ENCODE measurements at places on chromosomes 13 and 19.

- no peaks in the 10 kb centered on the region for H3K27me3 ChIP-seq
- DNase-seq: no peak
- peak overlapping the region; percentile 90 for H3K4me3 ChIP-seq
Observed at GRCh38 chr13:75550159-75550567, 572 bp downstream of the UCHL3 start.

- H3K4me1 ChIP-seq: no peaks in the 10 kb centered on the region
- DNase-seq: no peak
- no peaks in the 10 kb centered on the region for H3K36me3 ChIP-seq
Observed at GRCh38 chr13:90800082-90800746, 547.3 kb upstream of the MIR17HG start.

DNA sequence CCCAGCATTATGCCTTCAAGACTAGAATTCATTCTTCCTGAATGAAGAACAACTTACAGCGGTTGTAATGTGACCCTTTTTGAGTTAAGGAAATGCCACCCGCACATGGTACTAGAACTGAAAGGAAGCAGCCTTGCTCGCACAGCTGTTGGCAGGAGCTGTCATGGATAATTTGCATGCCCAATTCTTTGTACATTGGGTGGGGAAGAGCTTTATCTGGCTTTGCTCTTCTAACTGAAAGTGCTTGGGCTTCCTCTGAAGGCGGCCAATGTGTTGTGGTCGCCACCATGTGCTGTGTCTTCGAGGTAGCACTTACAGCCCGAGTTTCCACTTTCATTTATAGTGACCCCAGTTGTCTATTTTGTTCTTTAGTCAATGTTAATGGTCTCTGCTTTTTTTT, 3.4 kb downstream of the CCNE1 start:
- peaks cover 11% of the 10 kb centered on the region for H3K36me3 ChIP-seq
- H3K27ac ChIP-seq: no peak overlapping the region
- H3K4me3 ChIP-seq: no peak overlapping the region
- H3K4me1 ChIP-seq: peaks cover 5% of the 10 kb centered on the region
- no peaks in the 10 kb centered on the region for H3K27me3 ChIP-seq
- DNase-seq: no peak

- H3K27ac ChIP-seq: no peak overlapping the region
- no peak for DNase-seq
- H3K4me1 ChIP-seq: no peaks in the 10 kb centered on the region
- no peak overlapping the region for H3K4me3 ChIP-seq
Observed at GRCh38 chr19:13633109-13633508, 126.8 kb upstream of the CACNA1A start.

DNA sequence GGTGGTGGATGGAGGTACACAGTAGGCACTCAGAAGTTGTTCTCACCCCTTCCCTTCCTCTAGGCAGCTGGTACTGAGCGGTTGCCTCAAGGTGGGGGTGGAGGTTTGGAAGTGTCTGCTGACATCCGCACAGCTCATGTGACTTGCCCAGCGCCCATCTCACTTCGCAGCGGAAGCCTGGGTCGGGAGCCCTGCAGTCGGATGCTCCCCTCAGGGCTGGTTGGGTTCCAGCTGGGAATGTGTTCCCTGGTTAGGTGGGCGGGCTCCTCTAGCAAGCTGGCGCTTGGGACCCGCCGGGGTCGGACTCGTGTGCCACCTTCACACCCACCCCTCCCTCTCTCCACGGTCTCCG, 10.2 kb downstream of the PPP1R37 start:
- no peaks in the 10 kb centered on the region for H3K27me3 ChIP-seq
- DNase-seq: peak; percentile 38
- peak overlapping the region; percentile 82 for H3K27ac ChIP-seq
- H3K4me1 ChIP-seq: peaks cover 48% of the 10 kb centered on the region
- H3K4me3 ChIP-seq: peak overlapping the region; percentile 71

DNA sequence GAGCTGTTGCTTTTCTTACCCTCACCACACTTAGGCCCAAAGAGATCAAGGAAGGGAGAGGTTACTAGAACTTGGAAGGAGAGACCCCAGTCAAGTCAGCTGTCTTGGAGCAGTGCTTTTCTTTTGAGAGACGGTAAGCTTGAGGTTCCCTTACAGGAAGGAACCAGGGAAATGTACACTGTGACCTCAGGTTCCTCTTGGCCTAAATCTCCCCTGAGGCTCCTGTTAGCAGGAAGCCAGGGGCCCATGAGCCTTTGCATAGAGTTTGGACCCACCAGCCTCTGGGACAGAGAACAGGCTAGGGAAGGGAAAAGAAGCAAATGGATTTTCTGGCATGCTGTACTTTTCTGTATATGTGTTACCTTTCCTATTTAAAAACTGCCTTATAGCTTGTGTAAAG, 5.9 kb upstream of the GPR18 start:
- DNase-seq: no peak
- no peak overlapping the region for H3K4me3 ChIP-seq
- H3K27ac ChIP-seq: peak overlapping the region; percentile 80
- H3K4me1 ChIP-seq: peaks cover 46% of the 10 kb centered on the region

GRCh38 chr19:39136225-39136940, 10.8 kb downstream of the PAK4 start:
- no peaks in the 10 kb centered on the region for H3K27me3 ChIP-seq
- peaks cover 15% of the 10 kb centered on the region for H3K36me3 ChIP-seq
- DNase-seq: no peak

DNA sequence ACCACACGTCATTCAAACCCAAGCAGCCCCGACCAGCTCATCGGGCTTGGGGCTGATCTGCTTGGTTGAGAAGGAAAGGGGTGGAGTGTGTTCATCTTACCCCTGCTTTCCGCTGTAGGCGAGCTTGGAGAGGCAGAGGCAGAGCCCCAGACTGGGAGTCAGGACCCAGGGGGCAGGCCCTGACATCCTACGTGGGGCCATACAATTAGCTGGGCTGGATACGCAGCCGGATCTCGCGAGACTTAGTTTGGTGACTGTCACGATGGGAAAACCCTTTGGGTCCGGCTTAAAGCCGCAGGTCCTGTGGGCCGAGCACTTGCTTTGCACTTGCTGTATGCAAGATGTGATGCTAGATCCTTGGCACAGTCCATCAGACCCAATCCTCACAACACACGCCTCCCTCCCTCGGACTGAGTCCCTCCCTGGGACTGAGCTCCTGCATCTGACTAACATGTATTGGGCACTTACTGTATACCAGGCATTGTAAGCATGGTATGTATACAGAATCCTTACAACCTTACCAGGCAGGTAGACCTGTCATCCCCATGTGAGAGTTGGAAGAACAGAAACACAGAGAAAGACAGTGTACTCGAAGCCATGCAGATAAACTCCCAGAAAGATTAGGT, 3.7 kb downstream of the CEACAM16 start:
- H3K4me1 ChIP-seq: no peaks in the 10 kb centered on the region
- no peak overlapping the region for H3K4me3 ChIP-seq
- H3K27ac ChIP-seq: no peak overlapping the region
- no peaks in the 10 kb centered on the region for H3K36me3 ChIP-seq
- DNase-seq: no peak

DNA sequence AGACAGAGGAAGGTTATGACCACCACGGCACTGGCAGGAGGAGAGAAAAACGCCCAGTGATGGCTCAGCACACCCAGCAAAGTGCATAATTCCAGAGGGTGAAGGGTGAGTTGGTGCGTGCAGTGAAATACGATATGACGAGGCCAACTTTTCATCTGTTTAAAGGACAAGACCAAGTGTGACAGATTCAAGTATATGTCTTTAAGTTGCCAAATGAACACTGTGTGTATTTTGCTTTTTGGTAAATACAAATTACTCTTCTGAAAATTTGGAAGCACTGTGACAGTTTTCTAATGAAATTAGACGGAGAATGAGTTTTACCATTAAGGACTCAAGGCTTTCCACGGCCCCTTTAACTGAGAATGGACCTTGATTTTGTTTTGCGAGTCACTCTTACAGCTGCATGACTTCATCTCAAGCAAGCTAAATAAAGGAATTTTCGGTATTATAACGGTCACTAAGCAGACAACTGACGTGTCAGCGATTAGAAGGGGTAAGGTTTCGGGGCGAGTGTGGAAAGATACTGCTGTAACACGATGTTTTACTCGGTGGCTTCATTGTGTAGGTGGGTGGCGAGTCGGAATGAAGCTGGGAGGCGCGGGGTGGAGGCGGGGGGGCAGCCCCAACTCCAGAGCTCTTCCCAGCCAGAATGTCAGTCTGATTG, 22.8 kb downstream of the COL4A2 start:
- H3K27me3 ChIP-seq: peaks cover 61% of the 10 kb centered on the region
- H3K4me3 ChIP-seq: no peak overlapping the region
- no peak for DNase-seq
- no peaks in the 10 kb centered on the region for H3K36me3 ChIP-seq

DNA sequence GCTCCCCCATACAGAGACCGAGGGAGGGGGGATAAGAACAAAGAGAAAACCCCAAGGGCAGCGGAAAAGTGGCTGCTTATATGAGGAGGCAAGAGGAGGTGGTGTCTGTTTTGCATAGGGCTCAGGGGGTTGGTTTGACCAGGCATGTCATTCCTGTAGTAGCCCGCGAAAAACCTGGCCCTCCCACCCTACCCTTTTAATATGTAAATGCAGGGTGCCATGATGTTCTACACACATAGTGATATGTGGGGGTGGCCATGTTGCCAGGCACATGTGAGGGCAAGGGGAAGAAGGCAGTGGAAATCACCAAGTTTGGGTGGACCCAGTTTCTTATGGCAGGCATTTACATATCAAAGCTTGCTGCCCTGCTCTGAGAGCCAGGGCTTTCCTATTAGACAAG, 203.5 kb upstream of the UBL3 start:
- DNase-seq: no peak
- peaks cover 2% of the 10 kb centered on the region for H3K36me3 ChIP-seq
- no peak overlapping the region for H3K27ac ChIP-seq
- no peak overlapping the region for H3K4me3 ChIP-seq
- peaks cover 3% of the 10 kb centered on the region for H3K4me1 ChIP-seq
- peaks cover 6% of the 10 kb centered on the region for H3K27me3 ChIP-seq

- no peak for DNase-seq
- H3K27me3 ChIP-seq: peaks cover 1% of the 10 kb centered on the region
- H3K4me1 ChIP-seq: no peaks in the 10 kb centered on the region
- no peaks in the 10 kb centered on the region for H3K36me3 ChIP-seq
Observed at GRCh38 chr13:110162053-110162452, 144.9 kb downstream of the COL4A1 start.

GRCh38 chr19:1782521-1782920, 29.2 kb downstream of the ONECUT3 start:
- H3K4me1 ChIP-seq: peaks cover 2% of the 10 kb centered on the region
- DNase-seq: no peak
- H3K4me3 ChIP-seq: no peak overlapping the region
- H3K27me3 ChIP-seq: peaks cover 92% of the 10 kb centered on the region
- no peaks in the 10 kb centered on the region for H3K36me3 ChIP-seq

GRCh38 chr13:106213028-106213757, 322.3 kb downstream of the EFNB2 start:
- H3K27ac ChIP-seq: no peak overlapping the region
- no peak overlapping the region for H3K4me3 ChIP-seq
- H3K27me3 ChIP-seq: no peaks in the 10 kb centered on the region
- no peaks in the 10 kb centered on the region for H3K4me1 ChIP-seq

GRCh38 chr19:15974856-15975255, 26.0 kb downstream of the OR10H4 start:
- no peaks in the 10 kb centered on the region for H3K36me3 ChIP-seq
- no peak overlapping the region for H3K4me3 ChIP-seq
- no peak for DNase-seq
- no peaks in the 10 kb centered on the region for H3K4me1 ChIP-seq
- H3K27ac ChIP-seq: no peak overlapping the region

DNA sequence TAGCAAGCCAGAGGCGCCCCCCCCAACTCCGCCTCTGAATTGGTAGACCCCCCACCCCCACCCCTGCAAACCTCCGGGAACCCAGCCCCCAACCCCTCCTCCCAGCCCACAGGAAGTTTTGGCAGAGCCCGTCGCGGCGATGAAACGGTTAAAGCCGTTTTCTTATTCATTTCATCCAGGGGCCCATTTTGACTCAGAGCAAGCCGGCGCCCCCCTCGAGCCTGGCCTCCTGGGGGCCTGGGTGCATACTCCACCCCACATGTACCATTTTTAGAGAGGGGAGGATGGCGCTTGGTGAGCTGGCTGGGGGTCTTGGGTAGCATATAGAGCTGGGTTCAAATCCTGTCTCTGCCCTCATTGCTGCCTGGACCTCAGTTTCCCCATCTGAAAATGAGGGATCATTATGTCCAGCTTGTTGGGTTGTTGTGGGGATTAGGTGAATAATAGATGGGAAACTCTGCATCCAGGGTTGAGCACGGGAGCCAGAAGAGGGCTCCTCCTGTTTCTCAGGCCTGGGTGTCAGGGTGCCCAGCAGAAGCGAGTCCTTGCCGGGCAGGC, 7.9 kb upstream of the JUNB start:
- no peak overlapping the region for H3K27ac ChIP-seq
- H3K4me3 ChIP-seq: peak overlapping the region; percentile 65

GRCh38 chr19:14470031-14470876, 4.9 kb downstream of the PTGER1 start:
- DNase-seq: no peak
- H3K4me3 ChIP-seq: no peak overlapping the region
- H3K4me1 ChIP-seq: peaks cover 22% of the 10 kb centered on the region
